ENCODE measurements at places on chromosomes 4 and X. TPM values are rescaled to one million over a fixed set of nuclear protein-coding genes. Genes with fewer than 3 reads are reported as not detected.

DNA sequence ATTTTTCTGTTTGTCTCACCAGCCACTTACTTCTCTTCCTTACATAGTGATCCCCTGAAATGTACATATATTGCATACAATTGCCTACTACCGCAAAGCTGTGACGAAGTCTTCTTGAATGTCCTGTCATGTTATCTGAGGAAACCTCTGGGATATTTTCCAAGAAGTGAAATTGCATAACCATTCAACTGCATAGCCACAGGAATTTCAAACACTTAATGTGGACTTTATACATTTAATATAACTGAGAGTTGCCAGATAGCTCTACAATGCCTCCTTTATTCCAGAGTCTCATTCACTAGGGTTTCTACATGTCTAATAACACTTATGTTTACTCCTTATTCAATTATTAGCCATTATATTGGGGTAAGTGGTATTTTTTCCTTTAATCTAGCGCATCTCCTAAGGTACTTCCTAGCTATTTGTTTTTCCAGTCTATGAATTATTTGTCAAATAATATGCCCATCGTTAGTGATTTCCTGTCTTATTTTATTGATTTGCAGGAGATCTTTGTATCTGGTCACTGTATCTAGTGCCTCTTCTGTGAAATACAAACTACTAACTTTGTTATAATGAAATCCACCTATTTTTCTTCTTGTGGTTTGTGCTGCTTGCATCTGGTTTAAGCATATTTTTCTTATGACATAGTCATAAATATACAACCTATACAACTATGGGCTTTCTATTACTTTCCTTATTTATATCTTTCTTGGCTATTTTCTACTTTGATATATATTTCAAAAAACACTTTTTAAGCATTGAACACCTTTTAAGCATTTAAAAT lies 69.2 kb upstream of the GRID2 start:
- peaks cover 35% of the 10 kb centered on the region for H3K27me3 ChIP-seq
- DNase-seq = no peak
- H3K36me3 ChIP-seq = no peaks in the 10 kb centered on the region

GRCh38 chr4:36386691-36387090 lies 105.3 kb downstream of the DTHD1 start:
- H3K27me3 ChIP-seq = no peaks in the 10 kb centered on the region
- no peak for DNase-seq

The IL15 gene
- 2.7 TPM for total RNA-seq

The TMPRSS11F gene
- total RNA-seq = 0.27 TPM

GRCh38 chr4:13599159-13599558 lies 28.4 kb downstream of the BOD1L1 start:
- no peaks in the 10 kb centered on the region for H3K4me1 ChIP-seq
- peak overlapping the region; percentile 66 for H3K27ac ChIP-seq
- no peak overlapping the region for H3K4me3 ChIP-seq
- DNase-seq = peak; percentile 77
- H3K27me3 ChIP-seq = no peaks in the 10 kb centered on the region

- DNase-seq = peak; percentile 57
- peaks cover 17% of the 10 kb centered on the region for H3K4me1 ChIP-seq
- H3K4me3 ChIP-seq = no peak overlapping the region
- peaks cover 3% of the 10 kb centered on the region for H3K36me3 ChIP-seq
These were observed 64.7 kb downstream of the RBM47 start for GRCh38 chr4:40564815-40565483.

GRCh38 chrX:150455215-150455608 lies 92.1 kb downstream of the MAMLD1 start:
- H3K4me3 ChIP-seq = no peak overlapping the region
- H3K27ac ChIP-seq = no peak overlapping the region
- no peaks in the 10 kb centered on the region for H3K4me1 ChIP-seq
- DNase-seq = no peak
- no peaks in the 10 kb centered on the region for H3K36me3 ChIP-seq
- H3K27me3 ChIP-seq = no peaks in the 10 kb centered on the region

GRCh38 chr4:87949961-87950360 lies 25.6 kb upstream of the SPP1 start:
- no peak for DNase-seq
- no peak overlapping the region for H3K4me3 ChIP-seq
- no peaks in the 10 kb centered on the region for H3K27me3 ChIP-seq
- no peaks in the 10 kb centered on the region for H3K36me3 ChIP-seq
- H3K27ac ChIP-seq = peak overlapping the region; percentile 70

The SYP gene
- 9.1 TPM for total RNA-seq

The PCDH11X gene
- 22.6 TPM for total RNA-seq

DNA sequence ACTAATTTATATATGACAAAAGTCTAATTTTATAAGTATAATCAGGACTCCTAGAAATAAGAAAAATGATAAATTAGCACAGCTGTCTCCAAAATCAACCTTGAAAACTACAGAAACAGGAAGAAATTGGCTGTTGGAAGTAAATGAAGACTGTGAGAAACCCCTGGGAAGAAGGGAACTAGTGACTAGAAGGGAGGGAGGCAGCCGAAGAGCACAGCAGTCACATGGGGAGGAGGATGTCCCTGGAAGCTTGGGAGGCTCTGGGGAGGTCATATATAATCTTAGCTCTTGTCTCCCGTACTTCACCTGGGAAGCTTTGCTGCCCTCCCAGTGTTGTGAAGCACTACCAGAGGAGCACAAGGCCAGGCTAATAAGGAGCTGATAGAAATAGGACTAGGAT lies 8.9 kb upstream of the TMA16 start:
- no peaks in the 10 kb centered on the region for H3K27me3 ChIP-seq
- no peak for DNase-seq
- no peaks in the 10 kb centered on the region for H3K4me1 ChIP-seq
- no peak overlapping the region for H3K27ac ChIP-seq
- no peaks in the 10 kb centered on the region for H3K36me3 ChIP-seq

DNA sequence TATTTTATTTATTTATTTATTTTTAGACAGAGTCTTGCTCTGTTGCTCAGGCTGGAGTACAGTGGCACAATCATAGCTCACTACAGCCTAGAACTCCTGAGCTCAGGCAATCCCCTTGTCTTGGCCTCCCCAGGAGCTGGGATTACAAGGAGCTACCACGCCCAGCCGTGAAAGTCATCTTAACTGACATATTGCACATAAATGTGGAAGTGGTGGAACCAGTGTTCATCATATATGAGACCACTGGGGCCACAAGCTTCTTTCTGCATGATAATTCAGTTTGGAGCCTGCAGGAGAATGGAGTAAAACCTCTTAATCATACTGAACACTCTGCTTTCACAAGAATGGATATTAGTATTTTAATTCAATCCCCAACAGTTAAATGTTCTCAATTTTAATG lies 12.5 kb upstream of the CTSO start:
- no peak overlapping the region for H3K27ac ChIP-seq
- DNase-seq = no peak
- no peaks in the 10 kb centered on the region for H3K36me3 ChIP-seq
- no peak overlapping the region for H3K4me3 ChIP-seq
- no peaks in the 10 kb centered on the region for H3K4me1 ChIP-seq
- no peaks in the 10 kb centered on the region for H3K27me3 ChIP-seq

The CLTRN gene
- total RNA-seq = 1.7 TPM

- no peaks in the 10 kb centered on the region for H3K36me3 ChIP-seq
- no peak overlapping the region for H3K4me3 ChIP-seq
- no peaks in the 10 kb centered on the region for H3K4me1 ChIP-seq
- no peak overlapping the region for H3K27ac ChIP-seq
These were observed 11.3 kb upstream of the SLC2A9 start for GRCh38 chr4:10032625-10033024.

DNA sequence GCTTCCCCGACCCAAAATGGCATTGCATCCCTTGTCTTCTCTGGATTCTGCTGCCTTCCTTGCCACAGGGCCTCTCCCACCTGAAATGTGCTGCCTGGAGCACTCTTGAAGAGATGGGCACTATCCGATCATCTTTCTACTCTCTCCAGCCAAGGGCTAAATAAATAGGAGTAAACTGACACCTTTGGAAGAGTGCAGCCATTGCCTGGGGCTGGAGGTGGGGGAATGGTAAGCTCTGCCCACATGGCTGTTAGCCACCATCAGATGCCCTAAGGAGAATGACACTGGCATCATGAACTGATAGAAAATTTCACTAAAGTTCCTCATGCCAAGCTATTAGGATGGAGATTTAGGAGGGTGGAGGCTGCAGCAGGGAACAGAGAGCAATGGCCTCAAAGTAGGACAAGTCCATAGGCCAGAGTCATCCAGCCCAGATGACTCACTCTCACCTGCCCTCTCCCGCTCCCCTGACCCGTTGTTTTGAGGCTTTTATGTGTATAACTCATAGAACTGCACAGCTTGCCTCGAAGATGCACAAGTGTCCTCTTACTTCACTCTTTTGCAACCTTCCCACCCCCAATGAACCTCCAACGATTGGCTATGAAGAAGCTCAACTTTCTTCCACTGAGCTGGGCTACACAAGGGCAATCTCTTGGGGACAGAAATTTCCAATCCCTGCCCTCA lies 822 bp upstream of the PFKFB1 start:
- H3K4me1 ChIP-seq = no peaks in the 10 kb centered on the region
- no peak overlapping the region for H3K27ac ChIP-seq
- no peak for DNase-seq
- no peaks in the 10 kb centered on the region for H3K27me3 ChIP-seq
- H3K4me3 ChIP-seq = no peak overlapping the region

The F11 gene
- 2.1 TPM for total RNA-seq

The NOA1 gene
- total RNA-seq = 39.5 TPM

DNA sequence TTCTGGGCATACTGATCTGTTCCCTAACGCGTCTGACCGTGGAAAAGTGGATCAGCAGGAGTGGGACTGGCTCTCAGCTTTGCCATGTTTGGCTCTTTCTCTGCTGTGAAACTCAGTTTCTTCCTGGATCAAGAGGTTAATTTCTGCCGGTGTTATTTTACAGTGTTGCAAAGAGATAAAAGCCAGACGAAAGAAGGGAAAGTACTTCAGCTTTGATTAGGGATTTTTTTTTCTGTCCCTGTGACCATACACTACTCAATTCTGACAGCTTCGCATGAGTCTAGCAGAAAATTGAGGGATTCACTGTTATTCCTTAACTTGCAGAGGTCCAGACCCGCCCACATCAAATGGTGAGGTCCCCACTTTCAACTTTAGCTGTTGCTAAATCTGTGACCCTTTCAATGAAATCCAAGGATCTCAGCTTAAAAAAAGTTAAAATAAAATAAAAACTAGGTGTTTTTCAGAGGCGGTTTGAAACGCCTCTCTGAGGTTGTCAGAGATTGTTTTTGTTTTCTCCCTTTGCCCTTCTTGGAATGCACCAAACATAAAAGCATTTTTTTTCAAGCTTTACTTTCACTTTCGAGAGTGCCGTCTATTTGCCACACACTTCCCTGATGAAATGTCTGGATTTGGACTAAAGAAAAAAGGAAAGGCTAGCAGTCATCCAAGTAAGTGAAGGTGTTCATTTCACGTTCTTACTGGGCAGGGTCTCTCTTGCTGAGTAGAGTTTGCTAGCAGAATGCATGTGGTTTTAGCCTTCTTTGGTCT lies at the start of gene TLR3:
TLR3 (plus strand) TSS at position 576 of the 768 bp plus-strand sequence. CDS start 7,464 bp downstream, outside the sequence.
- no peak for DNase-seq
- no peak within 1 kb of the TSS for H3K4me3 ChIP-seq
- no peaks in the 10 kb centered on the region for H3K27me3 ChIP-seq
- H3K36me3 ChIP-seq = no peaks in the 10 kb centered on the region

The ASB5 gene
- total RNA-seq = not detected

GRCh38 chr4:156970501-156971164 lies 966 bp downstream of the PDGFC start:
- peaks cover 29% of the 10 kb centered on the region for H3K27me3 ChIP-seq
- H3K27ac ChIP-seq = no peak overlapping the region
- H3K4me1 ChIP-seq = peaks cover 25% of the 10 kb centered on the region

DNA sequence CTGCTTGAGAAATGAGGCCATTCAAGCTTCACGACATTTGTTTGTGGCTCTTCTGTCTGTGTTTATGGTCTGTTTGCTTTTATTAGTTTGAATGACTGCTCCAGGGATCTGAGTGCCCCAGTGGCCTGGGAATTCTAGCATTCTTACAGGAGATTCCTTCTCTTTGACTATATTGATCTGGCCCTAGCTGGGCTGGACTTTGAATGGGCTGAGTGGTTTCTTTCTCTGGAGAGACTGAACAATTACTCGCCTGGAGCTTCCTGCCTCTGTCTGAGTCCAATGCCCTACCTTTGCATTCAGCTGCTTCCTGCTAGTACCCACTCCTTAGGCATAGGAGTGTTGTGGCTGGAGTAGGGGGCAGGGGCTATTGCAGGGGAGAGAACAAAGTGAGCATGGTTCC lies 51.2 kb upstream of the EDA start:
- peak; percentile 2 for DNase-seq
- no peak overlapping the region for H3K4me3 ChIP-seq
- no peaks in the 10 kb centered on the region for H3K27me3 ChIP-seq

GRCh38 chrX:44961817-44962607 lies 89.0 kb downstream of the KDM6A start:
- H3K36me3 ChIP-seq = peaks cover 7% of the 10 kb centered on the region
- no peak for DNase-seq
- H3K27ac ChIP-seq = no peak overlapping the region
- H3K4me3 ChIP-seq = no peak overlapping the region
- H3K27me3 ChIP-seq = no peaks in the 10 kb centered on the region

DNA sequence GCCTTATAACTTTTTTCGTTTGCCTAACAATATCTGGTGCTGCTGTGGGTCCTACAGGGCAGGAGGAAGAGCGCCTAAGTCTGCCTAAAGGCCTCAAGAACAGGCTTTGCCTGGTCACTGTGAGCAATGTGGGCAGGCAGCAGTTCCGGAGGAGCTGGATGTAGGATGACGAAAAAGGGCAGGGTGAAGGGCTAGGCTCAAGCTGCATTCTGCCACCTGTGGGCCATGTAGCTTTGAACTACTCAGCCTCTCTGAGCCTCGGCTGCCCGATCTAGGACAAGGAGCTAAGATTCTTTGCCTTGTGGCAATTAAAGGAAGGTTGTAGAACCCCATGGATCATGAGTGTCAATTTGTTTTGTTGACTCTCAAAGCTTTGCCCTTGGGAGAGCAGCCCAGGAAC lies 57.1 kb upstream of the MAMLD1 start:
- no peaks in the 10 kb centered on the region for H3K27me3 ChIP-seq
- no peak for DNase-seq
- H3K27ac ChIP-seq = no peak overlapping the region
- H3K4me1 ChIP-seq = no peaks in the 10 kb centered on the region

GRCh38 chr4:54017308-54017707 lies 47.1 kb downstream of the CHIC2 start:
- H3K4me3 ChIP-seq = peak overlapping the region; percentile 8
- H3K27me3 ChIP-seq = no peaks in the 10 kb centered on the region
- no peak for DNase-seq

DNA sequence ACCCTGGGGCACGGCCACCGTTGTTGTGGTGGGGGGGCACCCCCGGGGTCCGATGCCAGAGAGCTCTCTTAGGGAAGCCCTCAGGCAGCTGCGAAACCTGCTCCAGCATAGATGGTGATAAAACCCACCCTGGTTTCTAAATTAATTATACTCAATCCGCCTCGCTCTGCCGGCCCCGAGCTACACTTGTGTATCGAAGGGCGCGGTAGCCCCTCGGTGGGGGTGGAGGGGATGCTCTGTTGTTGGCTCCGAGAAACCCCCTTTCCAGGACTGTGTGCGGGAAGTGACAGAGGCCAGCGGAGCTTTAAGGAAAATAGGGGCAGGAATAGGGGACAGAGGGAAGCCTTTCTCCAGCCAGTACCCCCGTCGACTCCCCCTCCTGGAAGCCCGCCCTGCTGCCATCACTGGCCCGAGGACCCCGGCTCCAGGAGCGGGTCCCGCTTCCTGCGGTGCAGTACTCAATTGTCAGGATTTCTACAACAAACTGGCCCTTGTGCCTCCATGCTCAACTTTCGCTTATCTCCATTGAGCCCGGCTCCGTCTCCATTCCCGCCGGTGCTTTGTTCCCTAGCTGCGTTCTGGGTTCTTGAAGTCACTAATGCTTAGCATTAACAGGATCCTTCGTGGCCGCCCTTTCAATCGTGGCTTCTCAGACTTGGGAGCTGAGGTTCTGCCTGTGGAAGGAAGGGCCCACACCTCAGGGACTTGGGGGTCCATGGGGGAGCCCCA lies 408.2 kb downstream of the BCOR start:
- no peaks in the 10 kb centered on the region for H3K36me3 ChIP-seq
- peak overlapping the region; percentile 67 for H3K4me3 ChIP-seq
- peaks cover 15% of the 10 kb centered on the region for H3K4me1 ChIP-seq
- peaks cover 8% of the 10 kb centered on the region for H3K27me3 ChIP-seq
- peak; percentile 41 for DNase-seq
